ENCODE measurements at places on chromosomes 5 and 9.

DNA sequence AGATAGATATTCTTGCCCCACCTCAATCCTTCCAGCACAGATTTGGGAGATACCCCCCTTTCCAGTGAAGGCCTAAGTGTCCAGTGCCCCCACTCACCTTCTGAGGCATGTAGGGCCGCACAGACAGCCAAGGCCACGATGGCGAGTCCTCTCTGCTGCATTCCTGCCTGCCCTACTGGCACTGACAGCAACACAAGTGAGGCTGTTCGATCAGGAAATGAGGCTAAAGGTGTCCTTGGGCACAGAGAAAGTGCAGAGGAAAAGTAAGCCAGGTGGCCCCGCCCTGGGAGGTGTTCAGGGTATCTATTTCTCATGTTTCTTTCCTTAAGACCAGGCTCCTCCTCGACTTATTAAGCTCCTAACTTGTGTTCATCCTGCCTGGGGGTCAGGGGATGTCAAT lies at the start of gene CCL28:
TSS of gene CCL28 (minus strand) at position 236 of the 400 bp plus-strand sequence. CDS start at position 161, 75 bp downstream.
- no peaks in the 10 kb centered on the region for H3K36me3 ChIP-seq
- H3K4me1 ChIP-seq = no peaks in the 10 kb centered on the region
- H3K4me3 ChIP-seq = no peak within 1 kb of the TSS

DNA sequence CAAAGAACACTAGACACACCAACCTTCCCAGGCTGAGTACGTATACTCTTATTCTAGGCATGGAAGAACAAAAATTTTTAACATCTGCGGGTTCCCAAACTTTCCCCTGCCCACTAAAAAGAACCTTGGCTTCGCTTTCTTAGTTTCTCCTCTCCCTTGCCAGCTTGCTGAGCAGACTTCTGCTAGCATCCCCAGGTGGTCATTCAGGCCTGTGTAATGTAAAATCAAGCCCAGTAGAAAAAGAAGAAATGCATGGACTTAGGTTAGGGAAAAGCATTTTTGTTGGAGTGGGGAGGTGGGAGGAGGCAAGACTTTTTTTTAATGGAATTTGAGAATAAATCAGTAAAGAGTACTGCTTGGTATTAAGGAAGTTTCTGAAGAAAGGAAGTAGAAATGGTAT lies 331.0 kb upstream of the TLE4 start:
- no peak overlapping the region for H3K27ac ChIP-seq
- H3K4me1 ChIP-seq = no peaks in the 10 kb centered on the region
- H3K27me3 ChIP-seq = peaks cover 14% of the 10 kb centered on the region
- no peak overlapping the region for H3K4me3 ChIP-seq
- DNase-seq = no peak

GRCh38 chr9:110655754-110656641 lies 12.6 kb upstream of the MUSK start:
- no peaks in the 10 kb centered on the region for H3K4me1 ChIP-seq
- no peak overlapping the region for H3K4me3 ChIP-seq
- H3K27me3 ChIP-seq = no peaks in the 10 kb centered on the region
- H3K36me3 ChIP-seq = no peaks in the 10 kb centered on the region

DNA sequence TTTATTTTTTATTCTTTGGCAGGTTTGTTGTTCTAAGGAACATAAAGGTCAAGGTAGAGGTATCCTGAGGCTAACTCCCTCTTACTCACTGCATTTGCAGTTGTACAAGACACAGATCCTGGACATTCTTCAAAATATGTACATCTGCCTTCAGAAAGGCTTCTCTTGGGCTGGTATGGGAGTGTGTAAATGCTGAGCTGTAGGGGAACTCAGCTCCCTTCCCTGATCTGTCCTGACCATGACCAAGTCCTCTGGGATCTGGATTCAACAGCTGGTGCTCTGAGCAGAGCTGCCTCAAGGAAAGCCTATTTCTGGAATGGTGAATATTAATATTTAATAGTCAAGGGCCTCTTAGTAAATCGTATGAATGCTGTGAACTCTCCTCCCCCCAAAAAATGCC lies 117.4 kb downstream of the PRKACG start:
- H3K4me3 ChIP-seq = peak overlapping the region; percentile 77
- peak overlapping the region; percentile 74 for H3K27ac ChIP-seq
- no peak for DNase-seq

GRCh38 chr5:58239731-58240130 lies 220.2 kb downstream of the PLK2 start:
- H3K27ac ChIP-seq = no peak overlapping the region
- H3K4me3 ChIP-seq = no peak overlapping the region
- H3K27me3 ChIP-seq = no peaks in the 10 kb centered on the region
- DNase-seq = no peak
- no peaks in the 10 kb centered on the region for H3K4me1 ChIP-seq

DNA sequence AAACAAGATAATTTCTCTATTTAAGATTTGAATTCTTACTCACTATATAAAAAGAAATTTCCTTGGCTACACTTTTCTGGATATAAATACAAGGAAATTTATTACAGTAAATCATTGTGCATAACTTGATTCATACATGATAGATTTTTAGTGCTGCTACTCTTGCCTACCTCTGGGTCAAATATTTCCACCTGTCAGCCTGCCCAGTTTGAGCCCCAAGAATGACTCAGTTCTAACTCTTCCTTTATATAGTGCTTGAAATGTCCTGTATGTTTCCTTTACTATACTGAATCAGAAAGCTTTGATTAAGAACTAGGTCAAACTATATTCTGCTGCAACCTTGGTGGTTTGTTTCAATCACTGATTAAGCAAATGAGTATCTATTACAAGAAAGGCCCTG lies 147.4 kb upstream of the FTMT start:
- H3K4me3 ChIP-seq = no peak overlapping the region
- no peaks in the 10 kb centered on the region for H3K27me3 ChIP-seq
- no peak overlapping the region for H3K27ac ChIP-seq

- H3K36me3 ChIP-seq = peaks cover 6% of the 10 kb centered on the region
- H3K27ac ChIP-seq = no peak overlapping the region
- peaks cover 4% of the 10 kb centered on the region for H3K4me1 ChIP-seq
- peaks cover 20% of the 10 kb centered on the region for H3K27me3 ChIP-seq
- no peak overlapping the region for H3K4me3 ChIP-seq
Measured at GRCh38 chr5:42583322-42583721, 160.1 kb downstream of the GHR start.

DNA sequence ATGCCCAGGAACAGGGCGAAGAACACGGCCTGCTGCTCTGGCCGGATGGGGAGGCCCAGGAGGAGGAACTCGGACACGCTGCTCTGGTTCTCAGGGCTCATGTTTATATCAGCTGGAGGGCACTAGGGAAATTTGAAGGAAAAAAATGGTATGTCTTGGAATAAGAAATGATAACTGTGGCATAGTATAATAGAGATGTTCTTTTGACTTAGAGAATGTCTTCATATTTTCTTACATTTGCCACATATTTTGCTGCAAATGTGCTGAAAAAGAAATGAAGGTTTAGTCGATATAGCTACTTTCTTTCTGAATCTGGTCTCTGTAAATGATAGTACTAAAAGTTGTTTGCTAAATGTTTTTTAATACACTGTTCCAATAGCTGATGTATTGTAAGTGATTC lies at the start of gene OR1J1:
TSS of gene OR1J1 (minus strand) at position 101 of the 400 bp plus-strand sequence. CDS start at position 101, 0 bp downstream.
- DNase-seq = no peak
- no peaks in the 10 kb centered on the region for H3K36me3 ChIP-seq
- no peaks in the 10 kb centered on the region for H3K4me1 ChIP-seq
- no peak within 1 kb of the TSS for H3K4me3 ChIP-seq

DNA sequence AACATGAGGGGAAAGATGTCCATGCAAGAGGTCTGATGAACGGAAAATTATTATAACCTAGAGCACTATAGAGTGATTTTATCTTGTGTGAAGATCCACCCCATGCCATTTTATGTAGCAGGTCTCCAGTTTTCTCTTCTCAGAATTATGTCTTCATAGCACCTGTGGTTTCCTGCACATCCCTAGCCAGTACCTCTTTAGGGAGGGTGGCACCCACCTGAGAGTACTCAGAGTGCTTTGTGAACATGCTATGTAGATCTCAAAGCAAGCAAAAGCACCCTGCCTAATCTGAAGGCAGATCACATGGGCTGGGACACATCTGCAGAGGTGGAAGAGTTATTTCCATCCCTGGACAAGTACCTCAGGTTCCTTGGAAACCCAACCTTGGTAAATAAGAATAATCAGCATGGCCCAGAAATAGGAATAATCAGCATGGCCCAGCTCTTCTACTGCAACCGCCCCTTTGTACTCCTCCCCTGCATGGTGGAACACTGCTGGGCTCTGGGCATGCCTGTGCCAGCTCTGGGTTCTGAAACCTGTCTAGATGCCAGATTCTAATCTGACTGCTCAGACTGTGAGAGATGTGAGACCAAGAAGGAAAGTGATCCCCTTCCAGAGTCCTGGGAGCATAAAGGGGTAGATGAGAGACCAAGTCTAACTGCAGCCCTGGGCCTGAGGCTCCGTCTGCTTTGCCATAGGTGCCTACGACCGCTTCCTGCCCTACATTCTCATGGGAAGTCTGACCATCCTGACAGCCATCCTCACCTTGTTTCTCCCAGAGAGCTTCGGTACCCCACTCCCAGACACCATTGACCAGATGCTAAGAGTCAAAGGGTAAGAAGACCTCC lies 23.7 kb downstream of the SLC22A5 start:
- no peaks in the 10 kb centered on the region for H3K27me3 ChIP-seq
- H3K4me3 ChIP-seq = no peak overlapping the region
- H3K27ac ChIP-seq = no peak overlapping the region

DNA sequence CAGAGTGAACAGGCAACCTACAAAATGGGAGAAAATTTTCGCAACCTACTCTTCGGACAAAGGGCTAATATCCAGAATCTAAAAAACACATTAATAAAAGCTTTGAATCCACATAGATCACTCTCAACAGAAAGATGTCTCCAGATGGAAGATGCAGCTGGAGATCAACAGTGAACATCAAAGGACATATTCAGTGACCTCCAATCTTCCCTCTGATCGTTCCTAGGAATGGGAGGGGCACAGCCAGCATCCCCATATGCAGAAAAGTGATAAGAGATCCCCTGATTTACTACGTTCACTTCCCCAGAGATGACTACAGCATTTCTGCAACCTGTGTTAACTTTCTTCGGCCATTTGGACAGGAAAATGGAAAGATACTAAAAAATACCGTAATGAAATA lies 21.2 kb downstream of the OXCT1 start:
- H3K27ac ChIP-seq = no peak overlapping the region
- no peak for DNase-seq
- H3K27me3 ChIP-seq = no peaks in the 10 kb centered on the region
- H3K36me3 ChIP-seq = peaks cover 34% of the 10 kb centered on the region
- H3K4me1 ChIP-seq = no peaks in the 10 kb centered on the region
- H3K4me3 ChIP-seq = no peak overlapping the region

- no peak overlapping the region for H3K4me3 ChIP-seq
- no peaks in the 10 kb centered on the region for H3K4me1 ChIP-seq
- H3K27me3 ChIP-seq = peaks cover 3% of the 10 kb centered on the region
- H3K36me3 ChIP-seq = no peaks in the 10 kb centered on the region
Measured at GRCh38 chr9:84772511-84772910, 103.0 kb downstream of the NTRK2 start.

- no peaks in the 10 kb centered on the region for H3K27me3 ChIP-seq
- no peaks in the 10 kb centered on the region for H3K36me3 ChIP-seq
- no peaks in the 10 kb centered on the region for H3K4me1 ChIP-seq
- H3K27ac ChIP-seq = no peak overlapping the region
Measured at GRCh38 chr5:121313886-121314285, 537.8 kb upstream of the FTMT start.

DNA sequence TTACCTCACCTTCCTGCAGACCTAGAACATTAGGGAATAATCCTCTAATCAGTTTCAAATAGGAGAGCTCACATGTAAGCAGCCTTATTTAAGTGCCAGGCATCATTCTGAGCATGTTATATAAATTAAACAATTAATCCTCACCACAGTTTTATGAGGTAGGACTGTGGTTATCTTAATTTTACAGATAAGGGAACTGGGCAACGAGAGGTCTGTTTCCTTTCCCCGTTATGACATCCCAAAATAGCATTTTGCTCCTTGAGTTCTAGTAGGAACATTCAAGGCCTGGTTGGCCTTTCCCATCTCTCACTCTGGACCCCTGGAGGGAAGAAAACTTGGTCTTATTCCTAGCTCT lies 19.1 kb upstream of the IFNB1 start:
- H3K36me3 ChIP-seq = no peaks in the 10 kb centered on the region
- no peaks in the 10 kb centered on the region for H3K27me3 ChIP-seq
- H3K4me3 ChIP-seq = no peak overlapping the region
- DNase-seq = no peak

DNA sequence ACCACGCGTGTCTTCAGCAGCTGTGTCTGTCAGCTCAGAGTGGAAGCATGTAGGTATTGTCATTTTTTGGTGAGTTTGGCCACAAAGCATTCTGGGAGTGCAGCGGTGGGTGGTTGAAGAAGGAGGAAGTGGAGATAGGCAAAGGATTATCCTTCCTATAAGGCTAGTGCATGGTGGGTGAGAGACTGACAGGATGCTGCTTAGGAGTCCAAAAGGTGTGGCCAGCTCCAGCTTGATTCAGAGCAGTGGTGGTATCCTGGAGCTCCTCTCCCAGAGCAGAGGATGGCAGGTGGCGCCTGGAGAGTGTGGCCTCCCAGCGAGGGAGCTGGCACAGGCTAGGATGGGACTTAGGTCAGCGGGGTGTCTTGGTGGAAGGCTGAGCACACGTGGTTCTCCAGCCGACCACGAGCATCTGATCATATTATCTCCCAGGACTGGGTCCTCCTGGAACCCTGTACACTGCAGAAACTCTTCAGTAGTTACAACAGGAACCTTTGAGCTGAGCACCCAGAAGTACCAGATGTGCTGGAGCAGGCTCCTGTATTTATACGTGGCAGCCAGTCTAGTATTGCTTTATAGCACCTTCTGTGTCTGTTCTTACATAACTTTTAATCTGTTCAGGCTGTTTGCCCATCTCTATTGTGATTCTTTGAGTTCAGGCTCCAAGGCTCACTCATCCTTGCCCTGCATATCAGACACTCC lies 29.6 kb downstream of the MAML1 start:
- peak overlapping the region; percentile 5 for H3K27ac ChIP-seq
- no peaks in the 10 kb centered on the region for H3K27me3 ChIP-seq
- peak; percentile 23 for DNase-seq
- no peak overlapping the region for H3K4me3 ChIP-seq

- no peak overlapping the region for H3K27ac ChIP-seq
- no peaks in the 10 kb centered on the region for H3K27me3 ChIP-seq
- H3K36me3 ChIP-seq = peaks cover 29% of the 10 kb centered on the region
Measured at GRCh38 chr5:109721741-109722140, 32.0 kb downstream of the MAN2A1 start.

- no peak for DNase-seq
- H3K4me1 ChIP-seq = no peaks in the 10 kb centered on the region
- no peak overlapping the region for H3K4me3 ChIP-seq
- H3K27me3 ChIP-seq = no peaks in the 10 kb centered on the region
- H3K27ac ChIP-seq = no peak overlapping the region
- no peaks in the 10 kb centered on the region for H3K36me3 ChIP-seq
Measured at GRCh38 chr9:16708656-16709435, 161.6 kb downstream of the BNC2 start.

All from stimulated activated naive B cell treated with anti-CD40 and anti-IgM and Interleukin-4, amounts not matched to agents 10 μg/mL and 1 μg/mL and 100 μg/mL, for 72 hours (primary cell).